Renal cortex interstitium (tissue), 15 donors: ENCODE measurements at places on chromosomes 2 and 18.

- no peak for DNase-seq
Observed at GRCh38 chr2:216918088-216918680, 58.3 kb upstream of the TNP1 start.

DNA sequence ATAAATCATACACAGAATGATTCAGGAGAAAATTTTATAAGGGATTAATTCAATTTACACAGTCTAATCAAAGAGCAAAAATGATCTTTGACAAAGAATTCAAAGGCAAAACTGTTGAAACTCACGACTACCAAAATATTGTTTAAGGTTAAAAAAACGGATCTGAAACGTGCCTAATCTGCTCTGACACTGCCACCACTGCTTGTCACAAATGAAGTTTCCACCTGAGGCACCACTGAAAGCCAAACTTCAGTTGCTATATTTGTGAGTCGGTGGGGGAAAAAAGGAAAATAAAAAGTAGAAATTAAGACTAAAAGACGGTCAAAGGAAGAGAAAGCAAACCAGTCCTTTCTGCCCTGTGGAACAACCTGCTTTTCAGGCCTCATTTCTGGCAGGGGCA lies 140.6 kb upstream of the DNMT3A start:
- no peak for DNase-seq

GRCh38 chr2:181907057-181907456 lies 15.5 kb downstream of the ITPRID2 start:
- DNase-seq = no peak

DNA sequence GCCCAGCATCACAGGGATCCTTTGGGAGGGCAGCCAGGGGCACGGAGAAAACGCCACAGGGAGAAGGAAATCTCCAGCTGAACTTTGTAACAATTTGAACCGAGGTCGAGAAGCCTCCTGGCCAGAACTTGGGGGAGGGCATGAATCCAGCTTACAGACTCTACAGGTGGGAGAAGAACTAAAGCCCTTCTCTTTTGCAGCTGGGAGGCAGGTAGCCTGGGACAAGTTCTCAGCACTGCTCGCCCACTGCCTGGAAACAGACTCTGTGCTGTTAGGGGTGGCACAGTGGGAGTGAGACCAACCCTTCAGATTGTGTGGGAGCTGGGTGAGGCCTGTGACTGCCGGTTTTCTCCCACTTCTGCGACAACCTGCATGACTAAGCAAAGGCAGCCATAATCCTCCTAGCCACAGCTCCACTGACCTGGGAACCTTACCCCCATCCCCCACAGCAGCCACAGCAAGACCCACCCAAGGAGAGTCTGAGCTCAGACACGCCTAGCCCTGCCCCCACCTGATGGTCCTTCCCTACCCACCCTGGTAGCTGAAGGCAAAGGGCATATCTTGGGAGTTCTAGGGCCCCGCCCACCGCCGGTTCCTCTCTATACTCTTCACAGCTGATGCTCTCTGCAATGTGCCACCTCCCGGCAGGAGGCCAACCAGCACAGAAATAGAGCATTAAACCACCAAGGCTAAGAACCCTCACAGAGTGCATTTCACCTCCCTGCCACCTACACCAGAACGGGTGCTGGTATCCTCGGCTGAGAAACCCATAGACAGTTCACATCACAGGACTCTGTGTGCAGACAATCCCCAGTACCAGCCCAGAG lies 136.0 kb upstream of the SIX2 start:
- no peak for DNase-seq

- DNase-seq = no peak
Observed at GRCh38 chr2:5618271-5618670, 73.9 kb upstream of the SOX11 start.

DNA sequence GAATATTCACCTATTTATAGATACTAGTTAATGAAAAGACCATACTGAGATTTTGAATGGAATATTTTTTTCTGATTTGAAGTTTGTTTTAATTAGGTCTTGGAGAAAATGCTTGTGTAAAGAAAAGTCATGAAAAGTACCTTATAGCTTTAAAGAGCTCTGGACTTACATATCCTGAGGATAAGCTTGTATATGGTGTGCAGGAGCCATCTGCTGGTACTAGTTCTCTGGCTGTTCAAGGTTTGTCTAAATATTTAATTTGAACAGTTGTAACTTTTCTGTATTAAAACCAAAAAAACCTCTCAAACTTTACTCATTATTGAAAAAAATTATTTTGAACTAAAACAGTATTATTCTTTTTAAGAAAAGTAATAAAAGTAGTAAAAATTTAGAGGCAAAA lies 50.1 kb downstream of the UBR3 start:
- no peak for DNase-seq

DNA sequence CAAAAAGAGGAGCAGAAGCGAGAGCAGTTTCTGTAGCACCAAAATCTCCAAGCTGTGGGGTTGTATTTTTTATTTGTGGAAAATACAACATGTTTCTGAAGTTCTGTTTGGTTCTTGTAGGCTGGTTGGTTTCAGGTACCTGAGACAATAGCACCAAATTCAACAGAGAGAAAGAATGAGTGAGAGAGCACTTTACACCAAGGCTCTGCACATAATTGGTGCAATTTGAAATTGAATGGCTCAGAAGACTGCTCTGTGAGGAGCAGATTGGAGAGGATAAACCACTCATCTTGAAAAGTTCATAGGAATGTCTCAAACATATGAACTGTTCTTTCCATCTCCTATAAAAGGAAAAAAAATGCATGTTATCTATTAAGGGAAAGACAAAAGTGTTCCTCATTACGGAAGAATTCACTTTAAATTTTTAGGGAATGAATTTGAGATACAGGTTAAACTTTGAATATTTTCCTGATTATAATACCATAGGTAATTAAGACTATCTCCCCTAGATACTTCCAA lies 175.1 kb downstream of the ATAD2B start:
- no peak for DNase-seq

DNA sequence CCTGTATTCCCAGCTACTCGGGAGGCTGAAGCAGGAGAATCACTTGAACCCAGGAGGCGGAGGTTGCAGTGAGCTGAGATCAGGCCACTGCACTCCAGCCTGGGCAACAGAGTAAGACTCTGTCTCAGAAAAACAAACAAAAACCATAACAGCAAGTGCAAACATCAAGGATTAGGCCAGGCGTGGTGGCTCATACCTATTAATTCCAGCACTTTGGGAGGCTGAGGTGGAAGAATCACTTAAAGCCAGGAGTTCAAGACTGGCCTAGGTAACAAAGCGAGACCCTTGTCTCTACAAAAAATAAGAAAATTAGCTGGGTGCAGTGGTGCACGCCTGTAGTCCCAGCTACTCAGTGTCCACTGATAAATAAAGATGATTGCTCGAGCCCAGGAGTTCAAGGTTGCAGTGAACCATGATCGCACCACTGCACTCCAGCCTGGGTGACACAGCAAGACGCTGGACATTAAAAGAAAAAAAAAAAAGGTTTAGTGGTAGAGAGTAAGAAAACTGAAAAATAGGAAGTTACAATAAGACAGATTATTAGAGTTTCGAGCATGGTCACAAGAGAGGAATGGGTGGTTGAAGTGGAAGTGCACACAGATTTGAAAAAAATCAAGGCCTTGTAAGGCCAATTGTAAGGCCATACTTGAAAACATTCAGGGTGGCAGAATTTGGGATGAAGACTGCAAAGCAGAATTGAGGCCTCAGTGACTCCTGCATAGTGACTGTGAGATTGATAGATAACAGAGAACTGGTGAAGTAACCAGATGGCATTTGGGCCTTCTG lies 6.4 kb upstream of the KCMF1 start:
- DNase-seq = no peak
